ENCODE measurements at places on chromosomes 6 and 20. TPM values are rescaled to one million over a fixed set of nuclear protein-coding genes. Genes with fewer than 3 reads are reported as not detected.
A peak's percentile ranks its signal among the peaks of the same experiment; 100 is the strongest.

DNA sequence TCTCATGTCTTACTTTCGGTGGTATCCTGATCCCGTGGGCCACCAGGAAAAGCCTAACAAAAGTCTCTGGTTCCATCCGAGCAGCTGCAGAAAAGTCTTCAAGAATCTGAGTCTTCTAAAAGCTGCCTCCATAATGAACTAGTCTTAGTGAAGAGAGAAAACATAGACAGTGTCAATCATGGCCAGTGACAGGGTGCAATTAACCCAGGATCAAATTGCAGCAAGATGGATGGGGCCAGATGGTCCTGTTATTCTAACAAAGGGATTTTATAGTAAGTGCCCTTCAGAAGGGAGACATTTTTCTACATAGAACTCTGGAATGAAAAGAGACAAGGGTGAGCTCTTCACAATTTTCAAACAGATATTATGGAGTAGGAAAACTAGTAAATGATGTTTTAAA is 281.6 kb upstream of the ZFP64 start:
- no peak for DNase-seq

DNA sequence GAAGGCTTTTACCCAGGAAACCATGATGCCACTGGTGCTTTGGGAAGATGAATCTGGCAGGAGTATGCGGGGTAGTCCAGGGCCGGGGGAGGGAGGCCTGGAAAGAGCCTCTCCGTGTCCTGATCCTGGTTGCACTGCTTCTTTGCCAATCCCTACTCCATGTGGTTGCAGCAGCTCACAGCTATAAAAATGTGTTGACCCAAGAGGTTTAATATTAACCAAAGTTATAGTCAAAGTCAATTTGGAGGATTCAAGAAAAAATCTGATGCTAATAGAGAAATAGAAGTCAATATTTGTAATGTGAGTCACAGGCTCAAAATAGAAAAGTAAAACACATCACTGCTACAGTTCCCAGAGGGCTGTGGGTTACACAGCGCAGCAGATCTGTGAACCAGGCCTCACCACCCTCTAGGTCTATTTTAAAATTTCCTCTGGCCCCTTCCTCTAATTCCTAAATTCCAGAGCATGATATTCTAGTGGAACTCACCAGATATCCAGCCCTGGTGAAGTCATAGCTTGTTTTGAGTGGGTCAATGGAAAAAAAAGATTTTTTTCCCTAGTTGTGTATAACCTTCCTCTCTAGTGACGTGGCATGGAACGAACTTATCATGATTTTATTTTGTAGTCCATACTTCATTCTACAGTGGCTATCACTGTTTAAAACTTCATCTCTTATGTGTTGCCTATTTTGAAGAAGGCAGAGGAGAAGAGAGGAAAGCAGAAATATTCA is 63.2 kb upstream of the BMP2 start:
- DNase-seq = no peak

GRCh38 chr6:73264446-73264845 is 1.4 kb upstream of the KHDC1 start:
- peak; percentile 99 for DNase-seq

The KIFC1 gene
- total RNA-seq = 58.0 TPM

DNA sequence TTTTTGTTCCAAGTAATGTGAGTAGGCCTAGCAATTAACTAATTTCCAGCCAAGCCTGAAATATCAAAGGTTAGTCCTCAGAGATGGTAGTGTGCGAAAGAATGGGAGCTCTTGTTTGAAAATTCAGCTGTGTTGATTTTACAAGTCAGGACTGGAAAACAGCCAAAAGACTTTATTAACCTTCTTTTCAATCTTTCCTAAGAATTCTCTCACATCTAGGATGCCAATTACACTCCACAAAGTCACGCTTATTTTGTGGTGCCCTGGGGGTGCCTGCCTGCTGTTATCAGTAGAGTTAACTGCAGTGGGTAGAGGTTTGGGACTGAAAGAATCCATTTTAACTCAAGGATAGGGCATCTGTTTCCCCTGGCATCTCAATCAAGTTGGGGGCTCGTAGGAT is 30.7 kb upstream of the MAP3K4 start:
- DNase-seq = no peak

GRCh38 chr6:131976545-131977061 is 25.4 kb upstream of the CCN2 start:
- DNase-seq = no peak

DNA sequence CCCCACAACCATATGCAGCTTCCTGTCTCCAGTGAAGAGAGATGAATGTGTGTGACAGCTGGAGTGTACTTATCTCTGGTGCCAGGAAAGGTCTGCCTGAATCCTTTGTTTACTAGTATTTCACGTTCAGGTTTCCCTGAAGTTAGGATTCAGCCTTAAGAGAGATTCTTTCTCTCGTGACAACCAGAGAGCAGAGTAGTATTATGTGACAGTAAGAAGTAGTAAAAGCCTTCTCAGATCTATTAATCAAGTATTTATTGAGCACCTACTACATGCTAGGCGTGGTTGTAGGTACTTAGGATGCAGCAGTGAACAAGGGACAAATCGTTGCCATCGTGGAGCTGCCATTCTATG is 949 bp downstream of the KIFC1 start:
- DNase-seq = no peak

The SLC22A1 gene
- total RNA-seq = 0.60 TPM

DNA sequence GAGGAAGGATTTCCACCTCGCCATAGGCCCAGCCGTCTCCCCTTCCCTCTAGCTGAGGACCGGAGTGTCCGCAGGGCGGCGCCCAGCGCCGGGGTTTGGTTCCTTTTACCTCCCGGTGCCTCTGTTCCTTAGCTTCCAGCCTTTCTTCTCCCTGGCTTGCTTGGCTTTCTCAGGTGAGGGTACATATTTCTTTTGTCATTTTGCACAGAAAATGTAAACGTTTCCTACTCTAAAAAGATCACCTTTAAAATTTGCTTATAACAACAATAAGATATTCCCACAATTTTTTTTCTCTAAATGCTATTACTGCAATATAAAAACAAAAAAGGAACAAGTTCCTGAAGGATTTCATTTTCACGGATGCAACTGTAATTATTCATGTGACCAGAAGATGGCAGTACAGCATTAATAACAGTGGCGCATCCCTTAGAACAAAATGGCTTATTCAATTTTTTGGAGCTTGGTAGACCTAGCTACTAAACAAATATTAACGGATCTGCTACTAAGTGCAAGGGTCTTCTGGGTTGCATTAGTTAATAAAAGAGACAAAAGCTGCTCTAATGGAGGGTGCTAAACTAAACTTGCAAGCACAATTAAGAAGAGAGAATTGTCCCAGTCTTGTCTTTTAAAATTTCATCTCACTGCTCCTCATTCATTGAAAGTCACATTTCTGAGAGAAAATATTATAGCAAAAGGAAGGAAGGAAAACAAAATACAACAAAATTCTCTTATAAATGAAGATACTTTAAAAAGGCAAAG is 172.9 kb downstream of the ADGRG6 start:
- DNase-seq = peak; percentile 60
